ENCODE measurements at places on chromosomes 13 and 19. TPM values are rescaled to one million over a fixed set of nuclear protein-coding genes. Genes with fewer than 3 reads are reported as not detected.

GRCh38 chr13:33710924-33711323 lies 107.0 kb upstream of the RFC3 start:
- DNase-seq = no peak

GRCh38 chr19:49019242-49019932 lies 2.5 kb upstream of the LHB start:
- no peak for DNase-seq

DNA sequence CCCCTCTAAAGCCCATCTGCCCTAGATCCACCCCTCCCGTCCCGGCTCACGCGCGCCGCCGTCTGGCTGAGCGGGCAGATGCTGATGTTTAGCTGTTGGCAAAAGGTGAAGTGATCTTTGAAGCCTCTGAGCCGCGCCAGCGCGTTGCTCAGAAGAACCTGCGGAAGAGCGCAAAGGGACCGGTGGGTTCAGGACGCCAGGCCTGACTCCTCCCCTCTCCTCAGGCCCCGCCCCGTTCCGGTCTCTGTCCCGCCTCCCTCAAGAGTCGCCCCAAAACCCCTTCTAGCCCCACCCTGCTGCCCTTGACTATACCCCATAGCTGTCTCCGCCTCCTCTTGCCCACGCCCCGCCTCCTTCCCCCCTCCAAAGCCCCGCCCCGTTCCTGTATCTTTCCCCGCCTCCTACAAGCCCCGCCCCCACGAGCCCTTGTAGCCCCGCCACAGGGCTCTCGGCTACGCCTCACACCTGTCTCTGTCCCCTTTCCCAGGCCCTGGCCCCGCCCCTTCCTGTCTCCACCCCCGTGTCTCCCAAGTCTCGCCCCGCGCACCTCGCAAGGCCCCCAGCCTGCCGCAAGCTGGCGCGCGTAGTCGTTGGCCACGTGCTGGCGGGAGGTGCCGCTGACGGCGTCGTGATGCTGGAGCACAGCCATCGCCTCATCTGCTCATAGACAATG lies 9.5 kb downstream of the MAN2B1 start:
- DNase-seq = no peak

DNA sequence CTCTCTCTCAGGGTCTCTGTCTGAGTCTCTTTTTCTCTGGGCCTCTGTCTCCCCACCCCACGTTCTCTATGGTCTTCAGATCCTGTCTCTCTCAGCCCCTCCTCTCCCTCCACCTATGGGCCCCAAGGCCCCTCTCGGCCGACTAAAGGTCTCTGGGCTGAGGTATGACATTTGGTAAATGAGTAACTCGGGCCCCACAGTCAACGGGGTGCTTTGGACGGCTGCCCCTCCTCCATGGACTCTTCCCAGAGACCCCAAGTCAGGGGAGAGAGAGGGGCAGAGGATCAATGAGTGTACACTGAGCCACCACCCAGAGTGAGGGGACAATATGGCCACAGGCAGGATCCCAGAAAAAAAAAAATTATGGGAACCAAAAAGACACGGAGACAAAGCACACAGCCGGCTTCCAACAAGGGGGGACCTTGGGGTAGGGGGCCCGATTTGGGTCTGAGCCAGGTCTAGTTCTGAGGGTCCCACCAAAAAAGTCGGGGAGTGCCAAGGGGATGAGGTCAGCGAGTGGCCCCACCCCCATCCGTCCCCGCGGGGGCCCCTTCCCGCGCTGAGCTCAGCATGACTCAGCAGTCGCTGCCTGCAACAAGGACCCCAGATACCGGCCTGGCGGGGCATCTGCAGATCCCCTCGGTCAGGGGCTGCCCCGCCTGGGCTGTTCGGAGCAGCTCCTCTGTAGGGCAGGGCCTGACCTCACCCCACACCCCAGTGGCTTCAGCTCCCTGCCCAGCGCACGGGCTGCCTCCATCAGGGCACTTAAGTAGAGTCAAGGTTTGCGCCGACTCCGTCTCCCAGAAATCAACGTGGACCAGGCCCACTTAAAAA lies 1.5 kb upstream of the FTL start:
- no peak for DNase-seq

DNA sequence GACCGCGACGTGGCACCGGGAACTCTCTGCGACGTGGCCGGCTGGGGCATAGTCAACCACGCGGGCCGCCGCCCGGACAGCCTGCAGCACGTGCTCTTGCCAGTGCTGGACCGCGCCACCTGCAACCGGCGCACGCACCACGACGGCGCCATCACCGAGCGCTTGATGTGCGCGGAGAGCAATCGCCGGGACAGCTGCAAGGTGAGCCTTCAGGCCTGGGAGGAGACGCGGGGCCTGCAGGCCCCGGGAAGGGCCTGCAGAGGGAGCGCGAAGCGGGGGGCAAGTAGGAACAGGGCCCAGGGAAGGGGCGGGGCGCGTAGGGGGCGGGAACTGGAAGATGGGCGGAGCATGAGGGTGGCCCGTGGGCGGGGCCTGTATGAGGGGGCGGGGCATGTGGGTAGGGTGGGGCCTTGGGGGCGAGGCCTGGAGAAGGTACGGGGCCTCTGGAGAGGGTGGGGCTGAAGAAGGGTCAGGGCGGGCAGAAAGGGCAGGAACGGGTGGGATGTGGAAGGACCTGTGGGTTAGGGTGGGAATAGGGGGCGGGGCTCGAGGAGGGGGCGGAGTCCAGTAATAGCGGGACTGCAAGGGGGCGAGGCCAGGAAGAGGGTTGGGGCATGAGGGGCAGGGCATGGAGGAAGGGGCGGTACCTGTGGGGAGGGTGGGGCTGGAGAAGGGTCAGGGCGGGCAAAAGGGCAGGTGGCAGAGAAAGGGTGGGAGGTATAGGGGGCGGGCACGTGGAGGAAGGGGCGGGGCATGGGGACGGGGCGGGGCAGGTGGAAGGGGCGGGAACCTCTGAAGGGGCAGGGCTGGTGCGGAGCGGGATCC lies 2.5 kb downstream of the CFD start:
- DNase-seq = no peak

Gene RDH8
- not detected for polyA plus RNA-seq

GRCh38 chr19:33385956-33386355 lies 12.4 kb downstream of the CEBPG start:
- no peak for DNase-seq

GRCh38 chr19:49786376-49786820 lies 19.6 kb downstream of the AP2A1 start:
- DNase-seq = no peak

Gene SIRT6
- polyA plus RNA-seq = 14.5 TPM

DNA sequence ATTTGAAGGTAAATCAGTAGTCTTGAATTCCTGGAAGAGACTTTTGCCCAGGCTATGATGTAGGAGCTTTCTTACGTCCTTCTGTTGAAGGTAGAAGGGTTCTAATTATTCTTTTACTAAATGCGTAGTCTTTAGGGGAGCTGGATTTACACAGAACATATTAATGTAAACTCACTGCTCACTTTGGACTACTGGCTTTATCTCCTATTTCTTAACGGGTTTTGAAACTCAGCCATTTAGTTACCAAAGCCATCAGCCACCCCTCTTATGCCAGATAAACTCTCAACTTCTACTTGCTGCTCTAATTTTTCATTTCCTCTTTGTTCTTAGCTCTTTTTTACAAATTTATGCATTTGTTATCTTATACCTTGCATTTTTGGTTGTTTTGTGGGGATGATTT lies 81.5 kb downstream of the FNDC3A start:
- DNase-seq = no peak

Gene IZUMO2
- polyA plus RNA-seq = 0.27 TPM

GRCh38 chr13:98740131-98740530 lies 12.3 kb downstream of the SLC15A1 start:
- no peak for DNase-seq

Gene MED26
- 6.8 TPM for polyA plus RNA-seq

Gene ZNF814
- 57.6 TPM for polyA plus RNA-seq

GRCh38 chr13:30629527-30629926 lies 11.8 kb downstream of the USPL1 start:
- no peak for DNase-seq

Gene KCNC3
- 5.3 TPM for polyA plus RNA-seq

DNA sequence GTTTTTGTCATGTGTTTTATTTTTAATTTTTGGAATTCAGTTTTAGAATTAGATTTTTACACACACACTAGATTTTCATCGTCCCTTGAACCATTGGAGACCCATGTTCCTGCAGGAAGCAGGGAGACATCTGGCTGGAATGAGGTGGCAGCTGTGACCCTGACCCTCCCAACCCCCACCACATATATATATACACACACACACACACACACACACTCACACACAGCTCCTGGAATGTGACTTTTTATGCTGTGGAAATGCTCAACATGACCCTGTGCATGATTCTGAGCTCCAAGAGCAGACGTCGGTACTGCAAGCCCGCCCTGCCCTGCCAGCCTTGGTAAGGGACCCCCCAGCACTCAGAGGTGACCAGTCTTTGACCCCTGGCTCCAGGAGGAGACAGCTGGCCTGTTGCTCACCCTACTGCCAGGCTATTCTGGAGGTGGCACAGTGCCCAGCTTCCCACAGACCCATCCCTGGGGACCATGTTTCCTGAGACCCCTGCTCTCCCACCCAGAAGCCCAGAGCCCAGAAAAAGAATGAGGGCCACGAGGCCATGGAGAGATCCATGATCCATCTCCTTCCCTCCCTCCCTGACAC lies 103.2 kb upstream of the VSTM2B start:
- DNase-seq = no peak

- DNase-seq = no peak
Measured at GRCh38 chr13:48492470-48493065, 40.3 kb downstream of the RCBTB2 start.

- DNase-seq = no peak
Measured at GRCh38 chr13:67003743-67004142, 226.4 kb downstream of the PCDH9 start.

Gene ATP4A
- not detected for polyA plus RNA-seq

DNA sequence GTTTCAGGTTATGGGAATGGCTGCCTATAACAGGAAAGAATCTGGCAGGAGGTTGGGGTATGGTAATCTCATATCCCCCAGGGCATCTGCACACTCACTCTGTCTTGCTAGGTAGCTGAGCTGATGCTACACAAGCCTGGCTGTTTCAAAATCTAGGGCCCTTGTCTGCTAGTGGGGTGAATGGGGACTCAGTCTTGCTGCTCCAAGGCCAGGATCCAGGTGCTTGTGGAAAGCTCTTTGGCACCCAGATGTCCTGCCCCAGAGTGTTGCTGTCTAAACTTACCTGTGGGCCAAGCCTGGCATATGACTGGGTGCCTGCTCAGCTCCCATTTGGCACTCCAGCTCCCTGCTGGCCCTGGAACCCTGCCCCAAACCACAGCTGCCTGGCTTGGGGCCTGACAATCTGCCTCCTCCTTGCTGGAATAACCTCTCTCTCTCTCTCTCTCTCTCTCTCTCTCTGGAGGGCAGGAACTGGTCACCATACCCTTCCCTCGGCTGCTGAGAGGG lies 158.1 kb upstream of the TSC22D1 start:
- no peak for DNase-seq

DNA sequence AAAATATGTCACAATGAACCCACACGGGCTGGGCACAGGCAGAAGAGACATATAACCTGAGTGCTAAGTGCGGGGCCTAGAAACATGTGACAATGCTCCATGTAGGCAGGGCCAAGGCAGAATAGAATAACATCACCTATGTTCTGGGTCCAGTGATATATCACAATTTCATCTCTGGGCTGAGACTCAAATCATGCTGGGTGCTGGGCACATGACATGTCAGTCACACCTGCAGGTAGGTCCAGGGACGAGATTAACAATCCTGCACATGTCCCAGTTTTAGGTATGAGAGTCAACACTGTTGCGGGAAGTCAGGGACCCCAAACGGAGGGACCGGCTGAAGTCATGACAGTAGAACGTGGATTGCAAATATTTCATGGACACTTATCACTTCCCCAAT lies 50.3 kb downstream of the ZNF99 start:
- DNase-seq = no peak
